ENCODE measurements at places on chromosomes 6 and 20.

DNA sequence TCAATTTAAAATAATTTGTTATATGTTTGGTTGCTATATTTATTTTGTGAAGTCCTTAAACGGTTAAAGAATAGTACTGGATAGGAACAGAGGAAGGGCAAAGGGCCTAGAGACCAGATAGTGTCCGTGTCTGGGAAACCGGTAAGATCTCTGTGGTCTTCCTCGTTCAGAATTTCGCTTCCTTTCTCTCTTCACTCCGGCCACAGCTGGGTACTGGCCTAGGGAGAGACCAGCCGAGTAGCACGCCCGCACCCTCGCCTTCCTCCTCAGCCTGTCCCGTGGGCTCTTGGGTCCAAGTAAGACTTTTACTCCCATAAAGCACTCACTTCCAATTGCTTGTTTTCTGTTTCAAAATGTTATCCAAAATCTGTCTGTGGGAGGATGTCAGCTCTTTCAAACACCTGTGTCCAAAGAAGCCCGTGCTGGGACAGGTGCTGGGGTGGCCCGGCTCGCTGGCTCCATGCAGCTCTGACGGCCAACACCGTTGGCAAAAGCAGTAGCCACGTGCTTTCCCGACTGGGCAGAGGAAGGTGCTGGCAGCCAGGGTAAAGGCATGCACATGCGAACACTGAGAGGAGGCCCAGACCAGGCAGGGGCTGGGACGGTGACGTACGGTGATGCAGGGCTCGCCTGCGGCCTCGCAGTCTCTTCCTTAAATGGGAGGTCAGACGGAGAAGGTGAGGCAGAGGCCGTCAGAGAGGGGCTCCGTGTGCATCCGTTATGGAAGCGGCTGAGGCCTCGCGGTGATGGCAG, 112.2 kb downstream of the IRF4 start:
- no peak for DNase-seq

DNA sequence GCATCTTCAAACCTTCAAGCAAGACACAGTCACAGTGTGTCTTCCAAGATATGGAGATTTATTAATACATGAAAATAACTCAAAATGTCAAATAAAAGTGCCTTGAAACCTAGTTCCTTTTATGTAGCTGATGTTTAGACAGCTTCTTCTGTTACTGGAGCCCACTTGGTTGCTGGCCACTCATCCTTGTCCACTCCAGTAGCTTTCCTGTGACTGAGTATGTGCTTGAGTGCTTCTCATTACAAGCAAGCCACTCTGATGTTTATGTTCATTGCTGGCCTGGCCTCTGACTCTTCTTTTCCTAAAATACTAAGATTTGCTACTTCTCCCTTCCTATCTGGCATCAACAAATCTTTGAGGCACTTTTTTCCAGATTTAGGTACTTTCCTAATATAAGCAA, 545.2 kb upstream of the MAN1A1 start:
- no peak for DNase-seq

GRCh38 chr20:25025986-25026605, 31.8 kb downstream of the ACSS1 start:
- DNase-seq: peak; percentile 51

- DNase-seq: no peak
Observed at GRCh38 chr6:46684771-46685170, 2.9 kb upstream of the TDRD6 start.

GRCh38 chr20:25207149-25207959, 11.8 kb downstream of the ENTPD6 start:
- DNase-seq: no peak

GRCh38 chr6:119527231-119527578, 177.6 kb upstream of the MAN1A1 start:
- DNase-seq: no peak

GRCh38 chr6:153804755-153805330, 234.2 kb upstream of the OPRM1 start:
- DNase-seq: no peak

DNA sequence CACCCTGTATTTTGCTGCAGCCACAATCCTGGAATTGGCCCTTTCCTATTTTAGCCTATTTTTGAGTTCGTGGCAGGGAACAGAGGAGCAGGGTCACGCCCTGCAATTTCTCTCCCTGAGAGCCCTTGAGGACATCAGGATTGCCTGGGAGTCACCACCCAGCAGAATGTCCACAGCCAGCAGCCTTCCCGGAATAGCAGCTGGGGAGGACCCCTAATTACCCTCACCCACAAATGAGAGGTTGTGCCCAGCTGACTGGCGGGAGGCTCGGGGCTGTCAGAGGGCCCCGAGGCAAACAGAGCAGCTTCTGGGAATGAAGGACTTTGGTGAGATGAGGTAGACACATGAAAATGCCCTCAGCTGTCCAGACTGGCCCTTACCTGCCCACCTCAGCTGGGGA, 165.1 kb downstream of the PREX1 start:
- DNase-seq: no peak

- peak; percentile 87 for DNase-seq
Observed at GRCh38 chr6:89432875-89433251, at the start of gene ANKRD6. ANKRD6 (plus strand) TSS chr6:89433152; CDS start chr6:89566977, 133,825 bp downstream.

DNA sequence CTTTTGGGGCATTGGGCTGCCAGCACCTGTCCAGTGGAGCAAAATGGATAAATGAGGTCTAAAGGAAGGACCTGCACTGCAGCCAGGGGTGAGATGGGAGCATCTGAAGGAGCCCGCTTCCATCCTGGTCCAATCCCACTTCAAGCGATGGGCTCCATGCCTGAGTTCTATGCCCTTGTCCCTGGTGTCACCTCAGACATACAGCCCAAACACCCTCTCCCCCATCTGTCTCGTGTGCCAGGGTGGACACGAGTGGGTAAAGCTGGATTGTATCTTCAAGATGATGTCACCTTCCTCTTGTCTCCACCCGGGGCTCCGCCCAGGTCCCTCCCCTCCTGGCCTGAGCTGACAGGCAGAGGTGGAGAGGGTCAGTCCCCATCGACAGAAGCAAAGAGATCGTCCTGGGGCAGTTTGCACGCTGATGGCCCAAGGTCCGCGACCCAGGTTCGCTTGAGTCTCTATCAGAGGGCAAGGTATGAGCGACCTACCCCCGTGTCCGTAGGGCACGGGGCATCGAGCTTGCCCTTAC, 544 bp downstream of the SMIM29 start:
- DNase-seq: peak; percentile 83

GRCh38 chr6:138509371-138509770, 10.1 kb upstream of the NHSL1 start:
- no peak for DNase-seq

DNA sequence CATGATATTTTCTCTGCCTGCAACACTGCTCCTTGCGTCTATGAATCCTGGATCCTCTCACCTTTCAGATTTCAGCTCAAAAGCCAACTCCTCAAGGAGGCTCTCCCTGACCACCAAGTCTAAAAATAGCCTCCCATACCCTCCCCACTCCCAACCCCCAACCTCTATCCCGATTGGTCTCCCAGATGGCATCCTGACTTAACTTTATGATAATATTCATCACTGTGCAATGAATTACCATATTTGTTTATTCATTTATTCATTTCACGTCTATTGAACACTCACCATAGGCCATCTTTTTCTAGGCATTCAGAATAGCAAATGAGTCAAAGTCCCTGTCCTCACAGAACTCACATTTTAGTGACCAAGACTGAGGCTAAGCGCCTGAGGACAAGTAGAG, 42.6 kb upstream of the NFATC2 start:
- no peak for DNase-seq

DNA sequence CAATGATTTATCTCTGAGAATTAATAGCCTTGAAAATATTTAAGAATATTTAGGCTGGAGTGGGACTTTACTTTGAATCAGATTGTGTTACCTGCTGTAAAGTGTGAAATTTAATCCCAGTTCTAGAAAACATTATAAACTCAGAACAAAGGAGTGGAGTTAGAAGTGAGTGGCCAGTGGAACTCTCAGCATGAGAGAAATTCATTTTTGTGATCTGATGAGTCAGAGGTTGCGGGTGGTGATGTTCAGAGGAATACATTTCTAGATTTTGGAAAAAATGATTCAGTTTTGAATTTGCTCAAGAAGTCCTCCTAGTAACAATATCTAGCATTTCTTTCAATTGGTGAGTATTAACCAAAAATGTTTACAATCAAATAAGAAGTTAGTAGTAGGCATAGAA, 167.5 kb downstream of the ZFAND3 start:
- DNase-seq: no peak

DNA sequence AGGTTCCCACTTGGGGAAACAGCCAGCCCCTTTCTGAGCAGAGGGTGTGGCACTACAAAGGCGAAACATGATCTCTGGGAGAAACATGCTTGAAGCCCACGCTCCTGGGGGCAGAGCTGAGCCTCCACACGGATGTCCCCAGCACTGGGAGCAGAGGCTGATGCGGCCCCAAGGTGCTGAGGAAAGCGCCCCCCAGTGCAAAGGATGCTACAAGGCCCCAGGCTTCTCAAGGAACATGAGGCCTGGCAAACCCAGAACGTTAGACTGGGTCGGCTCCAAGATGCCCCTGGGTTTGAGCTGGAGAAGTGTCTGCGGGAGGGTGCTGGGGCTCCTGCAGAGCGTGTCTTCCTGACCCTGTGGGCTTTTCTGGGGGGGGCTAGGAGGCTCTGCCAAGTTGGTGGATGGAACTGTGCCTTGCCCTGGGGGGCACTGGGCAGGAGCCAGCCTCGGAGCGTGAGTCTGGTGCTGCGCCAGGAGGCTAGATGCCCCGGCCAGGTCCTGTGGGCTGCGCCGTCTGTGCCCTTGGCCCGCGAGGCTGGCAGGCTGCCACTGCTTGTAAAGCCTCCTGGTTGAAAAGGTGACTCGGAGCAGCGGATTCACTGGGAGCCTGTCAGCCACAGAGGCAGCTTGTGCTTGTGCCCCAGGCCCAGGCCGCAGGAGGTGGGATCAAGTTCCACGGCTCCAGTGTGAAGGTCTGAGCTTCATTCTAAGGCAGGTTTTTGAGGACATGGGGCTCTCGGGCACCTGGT, 8.1 kb downstream of the SYNJ2 start:
- DNase-seq: peak; percentile 65

DNA sequence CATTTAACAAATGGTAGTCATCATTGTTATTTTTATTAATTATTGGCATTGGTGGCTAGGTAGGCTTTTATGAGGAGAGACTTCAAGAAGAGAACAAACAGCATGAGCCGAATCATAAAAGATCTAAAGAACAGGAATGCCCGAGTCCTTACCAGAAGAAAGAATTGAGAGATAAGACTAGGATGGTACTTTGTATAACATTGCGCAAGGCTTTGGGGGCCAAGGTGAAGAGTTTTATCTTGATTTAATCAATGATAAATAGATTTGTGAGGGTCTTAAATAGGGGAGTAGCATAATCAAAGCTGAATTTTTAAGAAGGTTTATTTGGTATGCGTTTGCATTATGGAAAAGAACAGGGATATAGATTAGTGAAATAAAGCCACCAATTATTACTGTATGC, 15.4 kb downstream of the CDC40 start:
- DNase-seq: no peak

- DNase-seq: peak; percentile 82
Observed at GRCh38 chr6:41712651-41713103, 22.7 kb downstream of the TFEB start.

- DNase-seq: no peak
Observed at GRCh38 chr6:11613858-11614257, 76.3 kb downstream of the TMEM170B start.

GRCh38 chr6:13769655-13770053, 44.7 kb downstream of the MCUR1 start:
- DNase-seq: no peak

DNA sequence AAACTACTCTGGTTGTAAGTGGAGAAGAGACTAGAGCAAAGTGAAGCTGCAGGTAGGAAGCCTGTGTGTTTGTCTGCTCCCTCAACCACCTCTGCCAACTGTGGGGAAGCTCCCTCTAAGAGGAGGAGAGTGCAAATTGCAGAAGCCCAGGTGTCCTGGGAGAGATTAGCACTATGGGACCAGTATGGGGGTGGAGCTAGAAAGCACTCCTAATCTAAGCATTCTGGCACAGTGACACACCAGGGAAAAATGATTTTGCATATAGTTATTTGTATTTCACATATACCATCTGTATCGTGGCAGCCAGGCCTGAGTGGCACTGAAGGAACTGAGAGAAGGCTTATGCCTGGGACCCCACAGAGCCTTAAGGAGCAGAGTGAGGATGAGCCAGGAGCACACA, 12.8 kb downstream of the GSTA1 start:
- DNase-seq: no peak

GRCh38 chr6:88367248-88367647, 201.1 kb upstream of the CNR1 start:
- no peak for DNase-seq

GRCh38 chr6:71153755-71154325, 134.8 kb upstream of the OGFRL1 start:
- no peak for DNase-seq

- no peak for DNase-seq
Observed at GRCh38 chr6:35573495-35574110, 60.9 kb upstream of the TULP1 start.

- DNase-seq: no peak
Observed at GRCh38 chr20:12963416-12963815, 45.4 kb upstream of the SPTLC3 start.

GRCh38 chr6:73888050-73888449, 192.0 kb downstream of the CD109 start:
- DNase-seq: no peak

- DNase-seq: no peak
Observed at GRCh38 chr20:38162878-38163875, 1.9 kb downstream of the TGM2 start.

DNA sequence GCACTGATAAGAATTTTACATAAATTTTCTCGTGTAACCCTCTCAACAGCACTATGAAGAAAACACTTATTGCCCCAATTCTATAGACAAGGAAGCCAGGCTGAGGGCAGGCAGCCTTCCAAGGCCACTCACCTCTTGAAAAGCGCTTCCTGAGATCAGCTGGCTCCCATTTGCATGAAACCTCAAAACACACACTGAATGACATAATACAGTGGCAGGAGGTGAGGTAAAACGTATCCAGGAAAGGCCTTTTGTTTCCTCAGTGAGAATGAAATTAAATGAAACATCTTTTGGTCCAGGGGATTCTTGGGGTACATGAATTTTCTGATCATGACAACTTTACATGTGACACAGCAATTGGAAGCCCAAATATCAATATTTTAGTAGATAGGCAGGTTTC, 112.5 kb downstream of the WDR27 start:
- DNase-seq: no peak

Measured in sciatic nerve (tissue), 2 donors.